ENCODE measurements at places on chromosomes 7 and 10. TPM values are rescaled to one million over a fixed set of nuclear protein-coding genes. Genes with fewer than 3 reads are reported as not detected.

ZNF3 gene
- 32.9 TPM for total RNA-seq

POLR2J3 gene
- 15.2 TPM for total RNA-seq

ERVW-1 gene
- total RNA-seq: not detected

COBL gene
- total RNA-seq: 9.8 TPM

ICA1 gene
- 20.4 TPM for total RNA-seq

MUC12 gene
- not detected for total RNA-seq

KCP gene
- 0.25 TPM for total RNA-seq

BMPR1A gene
- total RNA-seq: 45.0 TPM

GPR26 gene
- 4.2 TPM for total RNA-seq

CDNF gene
- total RNA-seq: 1.2 TPM

PSD gene
- 99.6 TPM for total RNA-seq

CDC14C gene
- total RNA-seq: not detected

SVIL gene
- 27.5 TPM for total RNA-seq

SPDYE16 gene
- 0.25 TPM for total RNA-seq

PANK1 gene
- 27.8 TPM for total RNA-seq

GIMAP7 gene
- 1.5 TPM for total RNA-seq

ACTL6B gene
- 99.6 TPM for total RNA-seq

NME8 gene
- not detected for total RNA-seq

ASZ1 gene
- not detected for total RNA-seq

MYL10 gene
- total RNA-seq: not detected

GDF2 gene
- total RNA-seq: not detected

UCMA gene
- total RNA-seq: not detected

TRIL gene
- total RNA-seq: 13.0 TPM

CYP26C1 gene
- 0.25 TPM for total RNA-seq

GPR15LG gene
- not detected for total RNA-seq

PKD2L1 gene
- total RNA-seq: 0.25 TPM

CH25H gene
- total RNA-seq: 0.25 TPM

ANKRD30A gene
- not detected for total RNA-seq
